ENCODE measurements at places on chromosomes 5 and 9.

GRCh38 chr9:89350988-89351557 is 32.8 kb downstream of the SECISBP2 start:
- DNase-seq, result no peak

DNA sequence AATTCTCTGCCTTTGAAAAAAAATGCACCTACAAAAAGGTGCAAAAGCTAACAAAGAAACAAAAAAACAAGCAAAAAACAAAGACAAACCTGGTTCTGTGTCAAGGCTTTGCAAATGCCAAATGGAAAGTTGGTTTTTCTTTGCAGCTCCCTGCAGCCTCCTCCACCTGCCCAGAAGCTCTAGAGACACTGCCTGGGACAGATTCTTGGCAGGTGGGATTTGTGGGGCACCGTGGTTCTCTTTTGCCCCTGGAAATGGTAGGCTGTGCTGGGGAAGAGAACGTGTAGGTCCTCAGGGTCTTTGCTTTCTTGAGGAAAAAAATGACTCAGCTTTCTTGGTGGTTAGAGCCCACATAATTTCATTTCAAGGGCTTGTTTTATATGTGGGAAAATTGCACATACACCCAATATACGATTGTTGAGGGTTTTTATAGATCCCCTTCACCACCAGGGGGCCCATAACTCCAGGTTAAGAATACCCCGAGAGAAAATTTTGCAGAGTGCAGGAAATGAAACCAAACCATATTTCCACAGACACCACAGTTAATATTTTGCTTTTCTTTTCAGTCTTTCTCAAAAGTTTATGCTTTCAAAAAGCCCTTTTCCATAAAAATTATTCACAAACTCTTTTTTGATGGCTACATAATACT is 58.7 kb downstream of the NXNL2 start:
- DNase-seq, result peak; percentile 59

- peak; percentile 69 for DNase-seq
Measured at GRCh38 chr5:67065237-67065636, 131.4 kb downstream of the CD180 start.

DNA sequence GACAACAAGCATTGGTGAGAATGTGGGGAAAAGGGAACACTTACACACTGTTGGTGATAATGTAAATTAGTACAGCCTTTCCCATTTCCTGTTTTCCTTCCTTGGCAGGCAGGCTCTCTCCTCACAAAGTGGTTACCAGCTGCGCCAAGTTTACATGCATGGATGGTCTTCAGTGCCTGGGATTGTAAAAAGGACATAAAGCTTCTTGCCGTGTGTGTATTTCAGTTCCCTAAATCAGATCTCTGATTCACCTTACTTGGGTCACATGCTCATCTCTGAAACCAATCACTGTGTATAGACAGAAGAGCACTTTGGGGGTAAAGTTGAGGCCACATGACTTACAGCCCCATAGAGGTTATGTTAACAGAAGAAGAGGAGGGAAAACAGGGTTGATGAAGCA is 92.8 kb downstream of the CAVIN4 start:
- no peak for DNase-seq

GRCh38 chr9:33446946-33447798 is at the start of gene AQP3:
TSS of gene AQP3 (minus strand) at chr9:33447593. CDS start at chr9:33447530, 63 bp downstream.
- DNase-seq, result peak; percentile 67

DNA sequence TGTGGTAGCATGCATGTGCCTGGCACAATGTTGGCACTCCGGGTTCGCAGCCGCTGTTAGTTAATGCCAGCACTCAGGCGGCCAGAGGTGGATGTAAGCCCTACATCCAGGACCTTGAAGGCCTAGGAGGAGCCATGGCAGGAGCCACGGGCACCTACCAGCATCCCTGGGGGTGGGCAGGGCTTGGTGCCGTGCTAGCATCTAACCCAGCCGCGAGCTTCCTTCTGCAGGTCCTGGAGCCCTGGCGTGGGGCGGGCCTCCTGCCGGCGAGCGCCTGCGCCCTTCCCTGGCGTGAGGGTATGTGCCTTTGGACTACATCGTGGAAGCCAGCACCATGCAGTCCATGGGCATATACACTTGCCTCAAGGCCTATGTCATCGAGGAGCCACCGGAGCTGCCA is 53.8 kb downstream of the COL27A1 start:
- no peak for DNase-seq
